ENCODE measurements at places on chromosomes 3 and 15. TPM values are rescaled to one million over a fixed set of nuclear protein-coding genes. Genes with fewer than 3 reads are reported as not detected.

The SPG11 gene
- total RNA-seq, result 95.9 TPM

The LIPH gene
- total RNA-seq, result under 0.01 TPM

GRCh38 chr15:65418596-65418995, 4.2 kb downstream of the IGDCC4 start:
- peaks cover 12% of the 10 kb centered on the region for H3K27me3 ChIP-seq
- H3K4me1 ChIP-seq, result peaks cover 3% of the 10 kb centered on the region
- no peak for DNase-seq
- no peaks in the 10 kb centered on the region for H3K36me3 ChIP-seq
- H3K4me3 ChIP-seq, result no peak overlapping the region
- no peak overlapping the region for H3K27ac ChIP-seq

The ASB14 gene
- not detected for total RNA-seq

DNA sequence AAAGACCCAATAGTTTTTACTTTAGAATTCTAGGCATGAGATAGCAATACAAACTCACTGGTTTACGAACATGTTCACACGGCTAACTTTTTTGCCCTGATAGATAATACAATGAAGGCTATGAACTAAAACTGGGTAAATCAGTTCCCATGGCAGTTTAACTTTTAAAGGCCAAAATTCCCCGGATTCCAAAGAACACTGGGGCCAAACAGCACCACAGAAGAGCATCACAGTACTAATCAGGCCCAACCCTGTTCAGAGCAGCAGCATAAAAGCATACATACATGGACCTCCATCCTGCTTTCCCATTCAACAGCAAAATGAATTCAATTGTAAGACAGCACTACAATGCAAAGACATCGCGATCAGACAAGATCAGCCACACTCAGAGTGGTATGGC, 540.3 kb upstream of the CCDC54 start:
- DNase-seq, result no peak
- no peak overlapping the region for H3K4me3 ChIP-seq
- H3K27ac ChIP-seq, result no peak overlapping the region
- H3K36me3 ChIP-seq, result no peaks in the 10 kb centered on the region
- H3K27me3 ChIP-seq, result no peaks in the 10 kb centered on the region

The ZNF774 gene
- 1.3 TPM for total RNA-seq

GRCh38 chr15:71008250-71008870, 106.9 kb upstream of the THSD4 start:
- DNase-seq, result no peak
- H3K27me3 ChIP-seq, result no peaks in the 10 kb centered on the region
- H3K4me3 ChIP-seq, result no peak overlapping the region

The CNTN6 gene
- not detected for total RNA-seq

DNA sequence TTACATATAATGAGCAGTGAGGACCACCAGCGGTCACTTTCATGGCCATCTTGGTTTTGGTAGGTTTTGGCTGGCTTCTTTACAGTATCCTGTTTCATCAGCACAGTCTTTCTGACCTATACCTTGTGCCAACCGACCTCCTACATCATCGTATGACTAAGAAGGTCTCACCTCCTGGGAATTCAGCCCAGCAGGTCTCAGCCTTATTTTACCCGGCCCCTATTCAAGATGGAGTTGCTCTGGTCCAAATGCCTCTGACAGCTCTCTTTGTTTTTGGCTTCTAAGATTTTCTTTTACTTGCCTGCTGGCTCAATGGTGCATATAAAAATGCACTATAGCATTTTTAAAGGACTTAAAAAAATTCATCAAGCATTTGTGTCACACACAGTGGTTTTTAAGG, 3.2 kb upstream of the MME start:
- H3K36me3 ChIP-seq, result no peaks in the 10 kb centered on the region
- no peaks in the 10 kb centered on the region for H3K27me3 ChIP-seq
- H3K27ac ChIP-seq, result no peak overlapping the region

The CMTM8 gene
- total RNA-seq, result 0.26 TPM

The PEX5L gene
- total RNA-seq, result 0.51 TPM

DNA sequence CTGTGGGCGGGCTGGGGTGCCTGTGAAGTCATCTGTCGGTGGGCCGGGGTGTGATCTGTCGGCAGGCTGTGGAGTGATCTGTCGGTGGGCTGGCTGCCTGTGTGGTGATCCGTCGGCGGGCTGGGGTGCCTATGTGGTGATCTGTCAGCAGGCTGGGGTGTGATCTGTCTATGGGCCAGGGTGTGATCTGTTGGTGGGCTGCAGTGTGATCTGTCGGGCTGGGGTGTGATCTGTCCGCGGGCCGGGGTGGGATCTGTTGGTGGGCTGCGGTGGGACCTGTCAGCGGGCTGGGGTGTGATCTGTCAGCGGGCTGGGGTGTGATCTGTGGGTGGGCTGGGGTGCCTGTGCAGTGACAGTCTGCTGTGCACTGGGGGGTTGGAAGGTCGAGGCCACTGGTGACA, 204.5 kb downstream of the XXYLT1 start:
- no peaks in the 10 kb centered on the region for H3K36me3 ChIP-seq
- no peak overlapping the region for H3K4me3 ChIP-seq
- H3K4me1 ChIP-seq, result no peaks in the 10 kb centered on the region
- DNase-seq, result no peak
- no peaks in the 10 kb centered on the region for H3K27me3 ChIP-seq

- H3K27ac ChIP-seq, result no peak overlapping the region
- no peak overlapping the region for H3K4me3 ChIP-seq
- H3K36me3 ChIP-seq, result no peaks in the 10 kb centered on the region
- DNase-seq, result no peak
Observed at GRCh38 chr3:56773986-56774385, 27.8 kb downstream of the ARHGEF3 start.

- DNase-seq, result no peak
- no peak overlapping the region for H3K4me3 ChIP-seq
- H3K4me1 ChIP-seq, result no peaks in the 10 kb centered on the region
Observed at GRCh38 chr15:62088353-62088693, 21.5 kb downstream of the C2CD4A start.

DNA sequence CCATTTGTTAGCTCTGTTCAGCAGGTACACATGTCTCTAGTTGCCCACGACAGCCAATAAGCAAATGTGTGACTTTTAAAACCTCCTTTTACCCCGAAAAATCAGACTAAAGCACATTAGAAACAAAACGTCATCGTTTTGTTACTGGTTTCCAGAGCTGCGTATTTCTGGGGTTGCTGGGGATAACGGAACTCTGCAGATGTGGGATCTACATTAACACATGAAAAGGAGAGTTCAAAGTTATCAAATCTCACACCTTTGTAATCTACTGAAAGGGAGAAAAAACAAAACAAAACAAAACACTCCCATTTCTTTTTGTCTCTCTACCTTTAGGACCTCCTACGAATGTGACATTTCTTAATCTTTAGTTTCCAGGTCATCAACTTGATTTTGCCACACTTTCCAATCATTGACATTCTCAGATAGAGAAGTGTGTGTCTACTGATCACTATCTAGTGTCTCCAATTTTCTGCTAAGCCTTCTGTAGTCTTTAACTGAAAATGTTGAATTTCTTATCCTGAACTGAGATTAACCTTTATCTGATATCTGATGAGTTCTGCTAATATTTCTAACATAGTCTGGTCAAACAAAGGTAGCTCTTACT, 93.0 kb upstream of the TSPAN3 start:
- DNase-seq, result no peak
- no peaks in the 10 kb centered on the region for H3K4me1 ChIP-seq
- no peaks in the 10 kb centered on the region for H3K36me3 ChIP-seq
- H3K27me3 ChIP-seq, result no peaks in the 10 kb centered on the region

- no peaks in the 10 kb centered on the region for H3K27me3 ChIP-seq
- H3K36me3 ChIP-seq, result no peaks in the 10 kb centered on the region
- no peaks in the 10 kb centered on the region for H3K4me1 ChIP-seq
- no peak overlapping the region for H3K4me3 ChIP-seq
- H3K27ac ChIP-seq, result no peak overlapping the region
Observed at GRCh38 chr3:64388886-64389285, 163.6 kb upstream of the PRICKLE2 start.

The GLDN gene
- total RNA-seq, result 50.7 TPM

DNA sequence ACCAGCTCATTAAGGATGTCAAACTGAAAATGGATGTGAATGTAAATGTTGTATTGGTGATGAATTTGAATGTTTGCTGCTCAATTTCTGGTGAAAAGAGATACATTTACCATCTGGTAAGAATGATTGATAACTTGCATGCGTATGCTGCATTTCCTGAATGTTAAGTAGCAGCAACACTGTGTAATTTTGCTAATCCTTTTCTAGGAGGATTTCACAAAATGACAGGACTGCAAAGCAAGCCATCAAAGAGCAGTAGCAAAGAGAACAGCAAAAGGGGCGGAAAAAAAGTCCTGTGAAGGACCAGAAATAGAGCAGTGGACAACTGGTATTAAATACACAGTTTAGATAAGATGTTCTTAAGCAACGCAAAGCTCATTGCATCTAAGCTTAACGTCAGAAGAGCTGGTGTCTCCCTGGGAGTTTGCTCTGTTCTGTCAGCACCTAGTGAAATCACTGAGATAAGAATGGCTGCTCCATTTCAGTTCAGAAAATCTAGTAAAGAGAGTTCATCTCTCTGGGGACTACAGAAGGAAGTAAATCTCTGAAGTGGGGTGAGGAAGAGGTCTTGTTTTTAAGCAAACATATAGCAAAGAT, 23.5 kb upstream of the PAQR5 start:
- H3K27ac ChIP-seq, result no peak overlapping the region
- no peaks in the 10 kb centered on the region for H3K36me3 ChIP-seq
- DNase-seq, result peak; percentile 27
- H3K27me3 ChIP-seq, result no peaks in the 10 kb centered on the region

DNA sequence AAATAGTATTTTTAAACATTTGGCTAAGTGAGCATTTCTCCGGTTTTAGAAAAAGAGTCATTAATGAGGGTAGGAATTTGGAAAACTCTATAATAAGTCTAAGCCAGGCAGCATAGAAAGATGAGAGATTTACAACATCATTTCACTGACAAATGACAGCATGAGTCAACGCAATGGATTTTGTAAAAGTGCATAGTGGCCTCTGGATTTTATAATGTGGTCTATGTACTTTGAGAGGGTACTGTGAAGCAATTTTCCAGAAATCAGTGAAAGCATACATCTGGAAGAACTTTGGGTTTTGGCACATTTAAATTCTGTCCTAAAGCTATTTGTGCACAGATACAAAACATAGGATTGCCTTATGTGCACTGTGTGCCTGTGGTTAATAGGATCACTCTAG, 130.8 kb upstream of the CCNL1 start:
- no peaks in the 10 kb centered on the region for H3K27me3 ChIP-seq
- peak; percentile 97 for DNase-seq
- no peak overlapping the region for H3K4me3 ChIP-seq
- no peak overlapping the region for H3K27ac ChIP-seq

DNA sequence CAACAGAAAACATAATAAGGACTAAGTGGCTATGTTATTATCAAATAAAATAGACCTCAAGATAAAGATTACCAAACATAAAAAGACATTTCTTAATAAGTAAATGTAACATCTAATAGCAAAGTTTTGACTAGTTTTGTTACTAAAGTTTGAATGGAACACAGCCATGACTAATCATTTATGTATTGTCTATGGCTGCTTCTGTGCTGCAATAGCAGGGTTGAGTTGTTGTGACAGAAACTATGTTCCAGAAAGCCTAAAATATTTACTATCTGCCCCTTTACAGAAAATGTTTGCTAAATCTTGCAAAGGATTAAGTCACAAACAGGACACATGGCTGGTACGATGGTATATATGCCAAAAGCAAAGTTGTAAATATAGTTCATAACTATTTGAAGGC, 37.9 kb upstream of the MYH15 start:
- peak; percentile 35 for DNase-seq
- no peak overlapping the region for H3K27ac ChIP-seq
- no peaks in the 10 kb centered on the region for H3K4me1 ChIP-seq
- H3K36me3 ChIP-seq, result peaks cover 3% of the 10 kb centered on the region
- H3K27me3 ChIP-seq, result no peaks in the 10 kb centered on the region

The SLC24A5 gene
- not detected for total RNA-seq

- no peaks in the 10 kb centered on the region for H3K36me3 ChIP-seq
- H3K27me3 ChIP-seq, result no peaks in the 10 kb centered on the region
- H3K4me1 ChIP-seq, result no peaks in the 10 kb centered on the region
- no peak overlapping the region for H3K27ac ChIP-seq
Observed at GRCh38 chr3:141151439-141151838, 80.2 kb upstream of the PXYLP1 start.

GRCh38 chr3:71503525-71504249, 79.8 kb downstream of the FOXP1 start:
- no peaks in the 10 kb centered on the region for H3K27me3 ChIP-seq
- DNase-seq, result peak; percentile 88
- peak overlapping the region; percentile 7 for H3K4me3 ChIP-seq
- H3K4me1 ChIP-seq, result peaks cover 9% of the 10 kb centered on the region
- H3K36me3 ChIP-seq, result no peaks in the 10 kb centered on the region

- H3K27ac ChIP-seq, result no peak overlapping the region
- H3K36me3 ChIP-seq, result no peaks in the 10 kb centered on the region
- H3K4me1 ChIP-seq, result no peaks in the 10 kb centered on the region
- DNase-seq, result no peak
Observed at GRCh38 chr15:57624730-57625129, 33.0 kb downstream of the MYZAP start.

- DNase-seq, result peak; percentile 61
- peak overlapping the region; percentile 53 for H3K4me3 ChIP-seq
- peaks cover 3% of the 10 kb centered on the region for H3K36me3 ChIP-seq
- H3K27me3 ChIP-seq, result no peaks in the 10 kb centered on the region
- peak overlapping the region; percentile 8 for H3K27ac ChIP-seq
Observed at GRCh38 chr15:42581272-42581730, 5.9 kb downstream of the STARD9 start.

DNA sequence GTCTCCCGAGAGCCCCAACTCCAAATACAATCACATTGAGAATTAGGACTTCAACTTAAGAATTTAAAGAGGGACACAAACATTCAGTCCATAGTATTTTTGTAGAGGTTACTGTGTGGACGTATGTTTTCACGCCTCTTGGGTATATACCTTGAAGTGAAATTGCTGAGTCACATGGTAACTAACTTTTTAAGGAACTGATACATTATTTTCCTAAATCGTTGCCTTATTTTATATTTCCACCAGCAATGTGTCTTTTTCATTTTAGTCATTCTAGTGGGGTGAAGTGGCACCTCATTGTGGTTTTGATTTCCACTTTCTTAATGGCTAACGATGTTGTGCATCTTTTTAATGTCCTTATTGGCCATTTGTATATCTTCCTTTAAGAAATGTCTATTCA, 11.8 kb downstream of the PARP15 start:
- no peaks in the 10 kb centered on the region for H3K36me3 ChIP-seq
- no peak overlapping the region for H3K4me3 ChIP-seq
- H3K27ac ChIP-seq, result no peak overlapping the region
- H3K27me3 ChIP-seq, result no peaks in the 10 kb centered on the region
- no peak for DNase-seq

GRCh38 chr3:137110392-137110996, 152.7 kb downstream of the IL20RB start:
- no peak overlapping the region for H3K27ac ChIP-seq
- peaks cover 2% of the 10 kb centered on the region for H3K27me3 ChIP-seq
- no peaks in the 10 kb centered on the region for H3K36me3 ChIP-seq
